ENCODE measurements at places on chromosomes 2 and 18. TPM values are rescaled to one million over a fixed set of nuclear protein-coding genes. Genes with fewer than 3 reads are reported as not detected.

TMEM17 gene
- 0.12 TPM for total RNA-seq

NIFK gene
- 58.4 TPM for total RNA-seq

UGT1A3 gene
- not detected for total RNA-seq

FTCDNL1 gene
- total RNA-seq: 1.8 TPM

PROKR1 gene
- total RNA-seq: not detected

NETO1 gene
- total RNA-seq: not detected

CAPN14 gene
- 0.33 TPM for total RNA-seq

LHCGR gene
- total RNA-seq: not detected

GDF7 gene
- total RNA-seq: not detected

OR6B3 gene
- not detected for total RNA-seq

DNAJC5G gene
- not detected for total RNA-seq

APLF gene
- 3.3 TPM for total RNA-seq

STRN gene
- 30.8 TPM for total RNA-seq

PRKAG3 gene
- total RNA-seq: not detected

RAB12 gene
- 15.2 TPM for total RNA-seq

MYOM1 gene
- total RNA-seq: 1.6 TPM

KYNU gene
- not detected for total RNA-seq

GPAT2 gene
- 26.7 TPM for total RNA-seq

SCN1A gene
- not detected for total RNA-seq

MPP4 gene
- total RNA-seq: not detected

REEP1 gene
- total RNA-seq: 0.16 TPM

GKN1 gene
- not detected for total RNA-seq

DSG3 gene
- not detected for total RNA-seq

MARCO gene
- total RNA-seq: not detected

CD8B2 gene
- total RNA-seq: 3.7 TPM

POU3F3 gene
- not detected for total RNA-seq

CDKL4 gene
- total RNA-seq: 0.32 TPM

EPB41L3 gene
- not detected for total RNA-seq

SLC19A3 gene
- total RNA-seq: not detected

CAMKMT gene
- total RNA-seq: 12.8 TPM

FBXO36 gene
- total RNA-seq: 0.54 TPM

AFF3 gene
- total RNA-seq: 0.55 TPM

CIB4 gene
- not detected for total RNA-seq

GGCX gene
- 26.7 TPM for total RNA-seq
